ENCODE measurements at places on chromosomes 3 and 15. TPM values are rescaled to one million over a fixed set of nuclear protein-coding genes. Genes with fewer than 3 reads are reported as not detected.
A peak's percentile ranks its signal among the peaks of the same experiment; 100 is the strongest.

DNA sequence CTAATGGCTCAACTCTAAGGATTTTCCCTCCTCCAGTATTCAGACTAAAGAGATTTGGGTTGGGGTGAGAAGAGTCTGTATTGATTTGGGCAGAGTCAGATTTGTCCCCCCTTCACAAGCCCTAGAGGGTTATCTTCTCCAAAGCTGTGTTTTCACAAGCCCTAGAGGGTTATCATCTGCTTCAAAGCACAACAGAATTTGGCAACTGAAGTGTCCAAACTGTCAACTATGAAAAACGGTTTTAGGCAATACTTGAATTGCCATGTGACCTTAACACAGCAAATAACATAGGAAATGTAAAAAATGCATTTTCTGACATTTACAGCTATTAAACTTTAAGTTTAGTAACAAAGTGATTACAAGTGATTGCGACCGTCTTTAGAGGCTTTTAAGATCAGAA lies 119.9 kb downstream of the IMPG2 start:
- DNase-seq, result no peak

DNA sequence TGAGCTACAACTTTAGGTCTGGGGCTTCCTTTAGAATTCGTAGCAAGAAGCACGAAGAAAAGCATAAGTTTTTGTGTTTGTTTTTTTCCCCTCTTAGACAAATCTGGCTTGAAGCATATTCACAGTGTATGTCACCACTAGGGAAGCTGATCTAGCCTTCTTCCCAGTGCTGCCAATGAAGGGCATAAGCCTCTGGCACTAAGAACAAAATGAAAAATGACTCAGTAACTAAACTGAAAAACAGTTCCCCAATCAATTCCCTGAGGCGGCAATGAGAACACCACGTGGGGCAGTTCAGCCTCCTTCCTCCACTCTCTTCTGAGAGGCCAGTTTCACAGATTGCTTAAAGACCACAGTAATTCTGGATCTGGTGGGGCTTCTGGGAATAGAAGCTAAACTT lies 338.1 kb downstream of the GAP43 start:
- no peak for DNase-seq

The MASP1 gene
- polyA plus RNA-seq, result 80.7 TPM

The C3orf80 gene
- not detected for polyA plus RNA-seq

GRCh38 chr15:60822403-60822802 lies 343.5 kb upstream of the ICE2 start:
- no peak for DNase-seq

- DNase-seq, result peak; percentile 1
These were observed 38.0 kb upstream of the CBLB start for GRCh38 chr3:105906836-105907235.

GRCh38 chr15:66798426-66799061 lies 96.5 kb downstream of the SMAD6 start:
- DNase-seq, result no peak

DNA sequence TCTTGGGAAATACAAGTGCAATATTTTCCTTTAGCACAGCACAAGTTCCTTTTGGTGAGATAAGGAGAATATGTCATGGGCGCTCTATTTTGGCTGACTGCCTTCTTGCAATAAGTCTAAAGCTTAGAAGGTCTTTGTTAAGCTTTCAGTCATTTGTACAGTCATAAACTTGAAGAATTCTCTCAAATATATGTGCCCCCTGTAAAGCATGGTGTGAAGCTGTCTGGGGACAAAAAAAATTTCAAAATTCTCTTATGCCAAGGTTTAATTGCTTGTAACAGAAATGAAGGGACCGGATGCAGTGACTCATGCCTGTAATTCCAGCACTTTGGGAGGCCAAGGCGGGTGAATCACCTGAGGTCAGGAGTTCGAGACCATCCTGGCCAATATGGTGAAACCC lies 21.7 kb upstream of the ARID3B start:
- no peak for DNase-seq

DNA sequence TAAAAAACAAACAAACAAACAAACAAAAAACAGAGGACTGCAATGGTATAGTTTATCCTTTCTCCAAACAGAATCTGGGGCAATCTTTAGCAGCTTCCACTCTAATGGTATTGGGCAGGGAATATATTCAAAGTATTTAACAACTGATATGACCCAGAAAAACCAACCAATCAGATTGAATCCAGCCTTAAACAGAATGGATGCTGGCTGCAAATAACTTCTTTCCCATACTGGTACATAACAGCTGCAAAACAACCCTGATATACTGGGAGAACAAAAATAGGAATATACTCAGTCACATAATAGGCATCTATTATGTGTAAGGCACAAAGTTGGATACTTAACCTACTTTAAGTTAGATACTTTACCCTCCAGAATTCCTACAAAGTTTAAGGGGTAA lies 49.1 kb downstream of the UBR1 start:
- no peak for DNase-seq

The C3orf49 gene
- not detected for polyA plus RNA-seq

- no peak for DNase-seq
These were observed 56.8 kb upstream of the SPATA12 start for GRCh38 chr3:57003676-57004075.

DNA sequence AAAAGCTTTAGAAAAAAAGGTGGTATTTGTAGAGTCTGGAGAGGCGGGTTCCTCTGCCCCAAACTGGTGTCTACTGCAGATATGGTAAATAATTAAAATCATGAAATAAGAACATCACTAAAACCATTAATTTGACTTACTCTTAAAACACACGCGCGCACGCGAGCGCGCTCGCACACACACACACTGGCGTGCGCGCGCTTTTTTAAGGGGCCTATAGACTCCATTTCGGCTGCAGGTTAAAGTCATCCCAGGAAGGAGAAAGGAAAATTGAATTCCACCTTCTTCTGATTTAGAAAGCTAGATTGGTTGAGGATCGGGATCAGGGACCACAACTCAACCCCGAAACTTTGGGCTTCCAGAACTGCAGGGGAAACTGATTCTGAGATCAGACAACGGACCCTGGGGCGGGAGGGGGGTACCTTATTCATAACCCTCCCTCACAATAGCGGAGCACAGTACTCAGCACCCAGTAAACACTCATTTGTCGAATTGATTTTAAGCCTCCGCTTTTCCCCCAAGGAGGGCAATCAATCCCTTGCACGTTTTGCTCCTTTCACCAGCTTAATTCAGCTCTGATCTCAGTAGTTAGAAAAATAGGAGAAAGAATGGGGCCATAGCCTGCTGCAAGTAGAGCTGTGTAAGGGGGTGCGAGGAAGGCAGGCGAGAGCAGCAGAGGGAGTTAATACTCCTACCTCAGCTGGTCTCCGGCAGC lies 509 bp upstream of the LRRC3B start:
- DNase-seq, result no peak
